ENCODE measurements at places on chromosomes 1 and 21.

GRCh38 chr1:233439721-233440120, 112.2 kb downstream of the MAP3K21 start:
- no peak for DNase-seq

GRCh38 chr1:29544406-29544805, 308.1 kb downstream of the PTPRU start:
- no peak for DNase-seq

- DNase-seq, result no peak
Observed at GRCh38 chr1:212219679-212220463, 65.3 kb upstream of the PPP2R5A start.

- no peak for DNase-seq
Observed at GRCh38 chr1:200965111-200965805, 58.3 kb downstream of the KIF21B start.

GRCh38 chr1:172821609-172822274, 162.8 kb downstream of the FASLG start:
- peak; percentile 84 for DNase-seq

DNA sequence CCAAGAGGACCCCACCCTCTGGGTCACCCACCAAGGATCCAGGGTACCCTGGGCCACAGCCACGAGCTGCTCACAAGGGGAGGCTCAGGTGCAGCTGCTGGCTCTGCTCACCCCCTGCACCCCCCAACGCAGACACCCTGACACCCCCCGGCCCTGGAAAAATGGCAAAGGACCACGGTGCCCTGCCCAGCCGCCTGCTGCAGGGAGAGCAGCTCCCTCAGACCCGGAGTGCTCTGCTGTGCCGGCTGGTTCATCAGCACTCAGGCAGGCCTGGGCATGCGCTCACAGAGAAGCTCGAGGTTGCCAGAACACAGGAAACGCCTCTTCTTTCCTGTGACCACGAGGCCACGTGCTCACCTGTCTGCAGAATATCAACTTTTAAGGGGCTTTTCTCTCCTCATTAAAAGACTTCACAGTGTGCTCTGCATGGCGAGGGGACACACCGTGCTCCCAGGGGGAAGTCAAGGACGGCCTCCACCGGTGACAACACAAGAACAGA, 4.3 kb upstream of the C1QTNF12 start:
- no peak for DNase-seq

DNA sequence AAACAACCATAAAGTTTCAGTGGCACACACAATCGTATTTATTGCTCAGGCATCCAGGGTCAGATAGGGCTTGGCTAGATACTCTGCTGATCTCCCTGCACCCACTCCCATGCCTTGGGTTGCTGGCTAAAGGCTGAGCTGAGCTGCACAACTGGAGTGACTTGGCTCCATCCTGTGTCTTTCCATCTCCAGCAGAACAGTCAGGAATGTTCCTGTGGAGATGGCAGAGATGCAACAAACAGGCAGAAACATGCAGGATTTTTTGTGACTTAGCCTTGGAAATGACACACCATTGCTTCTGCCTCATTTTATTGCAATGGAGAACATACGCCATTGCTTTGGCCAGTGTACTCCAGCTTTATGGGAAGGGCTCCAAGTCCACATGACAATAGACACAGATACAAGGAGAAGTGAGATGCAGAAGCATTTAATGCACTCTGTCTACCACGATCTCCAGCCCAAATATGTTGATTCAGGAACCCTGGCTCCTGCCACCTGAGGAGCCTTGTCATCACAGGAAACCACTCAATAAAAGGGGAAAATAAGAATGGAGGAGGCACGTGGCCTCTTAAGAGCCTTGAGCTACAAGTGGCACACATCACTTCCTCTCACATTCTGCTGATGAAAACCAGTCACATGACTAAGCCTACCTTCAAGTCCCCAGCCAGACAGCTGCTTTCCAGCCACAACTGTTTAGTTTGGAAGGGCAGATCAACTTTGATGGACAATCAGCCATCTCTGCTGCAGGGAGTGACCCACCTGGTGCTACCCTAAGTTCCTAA, 10.1 kb upstream of the GUCA2B start:
- peak; percentile 18 for DNase-seq

DNA sequence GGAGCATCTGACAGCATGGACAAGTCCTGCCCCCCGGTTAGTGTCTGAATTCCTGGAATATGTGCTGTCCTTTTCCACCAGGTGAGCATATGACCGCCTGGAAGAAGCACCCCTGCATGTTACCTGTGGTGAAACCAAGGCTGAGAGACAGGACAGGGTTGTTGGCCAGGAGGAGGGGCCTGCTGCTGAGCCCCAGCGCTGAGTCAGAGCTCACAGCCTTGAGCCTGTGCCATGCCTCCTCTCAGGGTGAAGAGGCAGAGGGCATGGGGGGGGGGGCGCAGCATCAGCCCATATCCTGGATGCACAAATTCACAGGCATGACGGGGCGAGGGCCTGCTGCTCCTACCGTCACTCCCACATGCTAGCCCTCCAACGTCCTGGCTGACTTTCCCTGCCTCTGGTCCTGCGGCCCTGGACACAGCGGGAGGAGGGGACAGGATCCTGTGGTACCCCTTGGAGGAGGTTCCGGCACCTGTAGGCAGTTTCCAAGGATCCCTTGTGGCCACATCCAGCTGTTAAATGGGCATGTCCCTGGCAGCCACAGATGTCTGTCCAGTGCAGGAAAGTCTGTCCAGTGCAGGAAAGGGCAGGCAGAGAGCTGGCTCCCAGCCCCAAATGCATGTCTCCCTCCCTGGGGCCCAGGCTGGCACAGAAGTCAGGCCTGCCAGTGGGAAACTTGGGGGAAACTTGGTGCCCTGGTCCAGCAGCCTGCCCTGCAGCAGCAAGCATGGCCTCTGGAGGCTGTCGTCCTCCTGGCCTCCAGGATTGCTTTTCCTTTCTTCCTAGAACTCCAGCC, 23.9 kb downstream of the TTC34 start:
- DNase-seq, result no peak

GRCh38 chr1:220137019-220137786, 43.3 kb downstream of the IARS2 start:
- DNase-seq, result peak; percentile 23

- DNase-seq, result no peak
Observed at GRCh38 chr1:20849100-20849499, 62.0 kb upstream of the HP1BP3 start.

DNA sequence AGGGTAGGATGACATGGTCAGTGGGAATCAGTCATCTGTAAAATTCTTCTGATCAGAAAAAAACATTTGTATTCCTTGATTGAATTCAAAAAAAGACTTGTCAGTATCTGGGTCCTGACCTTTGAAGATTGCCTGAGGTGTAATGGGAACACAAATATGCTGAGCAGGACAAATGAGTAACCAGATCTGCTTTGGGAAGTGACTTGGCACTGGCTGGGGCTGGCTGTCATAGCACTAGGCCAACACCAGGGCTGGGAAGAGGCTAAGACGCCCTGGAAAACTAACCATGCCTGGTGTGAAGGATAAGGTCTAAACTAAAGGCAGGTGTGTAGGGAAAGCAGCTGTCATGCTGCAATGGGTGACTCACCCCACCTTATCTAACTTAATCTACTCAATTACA, 452.9 kb upstream of the BEND5 start:
- DNase-seq, result no peak

GRCh38 chr21:45957981-45958600, 23.5 kb upstream of the COL6A1 start:
- no peak for DNase-seq

- DNase-seq, result no peak
Observed at GRCh38 chr1:215345766-215346165, 221.3 kb upstream of the KCTD3 start.

- DNase-seq, result no peak
Observed at GRCh38 chr1:112110031-112110430, 120.6 kb upstream of the KCND3 start.

- DNase-seq, result peak; percentile 50
Observed at GRCh38 chr1:148353461-148354283, 129.4 kb downstream of the PPIAL4G start.

DNA sequence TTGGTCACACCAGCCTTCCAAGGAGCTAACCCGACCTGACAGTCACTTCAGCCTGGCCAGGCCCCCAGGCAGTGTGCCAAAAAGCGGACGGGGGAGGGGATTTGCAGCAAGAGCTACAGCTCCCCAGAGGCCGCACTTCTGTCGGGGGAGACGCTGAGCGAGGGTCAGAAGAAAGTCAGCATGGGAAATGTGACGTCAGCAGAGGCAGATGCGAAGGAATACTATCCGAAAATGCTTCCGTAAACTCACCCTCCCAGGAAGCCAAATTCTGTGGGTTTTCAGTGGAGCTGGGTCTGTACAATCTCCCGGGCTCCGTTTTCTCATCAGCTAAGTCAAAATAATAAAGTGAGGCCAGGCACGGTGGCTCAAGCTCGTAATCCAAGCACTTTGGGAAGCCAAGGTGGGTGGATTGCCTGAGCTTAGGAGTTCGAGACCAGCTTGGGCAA, 28.5 kb upstream of the ECE1 start:
- DNase-seq, result no peak

DNA sequence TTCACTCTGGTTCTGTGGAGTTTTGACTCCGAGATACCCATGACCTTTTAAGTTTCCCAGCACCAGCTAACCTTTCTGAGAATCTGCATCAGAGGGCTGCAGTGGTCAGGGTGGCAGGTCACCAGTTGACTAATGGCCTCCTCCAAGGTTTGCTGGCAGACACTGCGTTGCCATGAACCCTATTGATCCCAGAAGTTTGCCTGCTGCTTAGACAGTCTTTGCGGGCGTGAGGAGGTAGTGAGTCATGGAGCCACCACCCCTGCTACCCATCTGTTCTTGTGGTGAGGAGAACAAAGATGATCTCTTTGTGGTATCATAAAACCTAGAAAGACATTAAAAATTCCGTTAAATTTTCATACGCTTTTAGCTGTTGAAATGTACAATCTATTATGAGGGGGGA, 180.4 kb downstream of the FGGY start:
- no peak for DNase-seq

GRCh38 chr1:69491416-69491815, 76.3 kb upstream of the LRRC7 start:
- DNase-seq, result no peak

- DNase-seq, result no peak
Observed at GRCh38 chr1:63784083-63784482, 10.3 kb downstream of the ROR1 start.

GRCh38 chr1:205147191-205147835, 25.5 kb upstream of the RBBP5 start:
- no peak for DNase-seq

GRCh38 chr1:68409426-68409825, 40.3 kb downstream of the RPE65 start:
- no peak for DNase-seq

GRCh38 chr1:162873671-162874666, 13.0 kb upstream of the CCDC190 start:
- no peak for DNase-seq

- peak; percentile 46 for DNase-seq
Observed at GRCh38 chr1:2044510-2045319, 5.5 kb upstream of the PRKCZ start.

GRCh38 chr1:202221911-202222909, 28.6 kb downstream of the LGR6 start:
- DNase-seq, result no peak

- no peak for DNase-seq
Observed at GRCh38 chr1:9758559-9759121, 65.1 kb downstream of the CLSTN1 start.

DNA sequence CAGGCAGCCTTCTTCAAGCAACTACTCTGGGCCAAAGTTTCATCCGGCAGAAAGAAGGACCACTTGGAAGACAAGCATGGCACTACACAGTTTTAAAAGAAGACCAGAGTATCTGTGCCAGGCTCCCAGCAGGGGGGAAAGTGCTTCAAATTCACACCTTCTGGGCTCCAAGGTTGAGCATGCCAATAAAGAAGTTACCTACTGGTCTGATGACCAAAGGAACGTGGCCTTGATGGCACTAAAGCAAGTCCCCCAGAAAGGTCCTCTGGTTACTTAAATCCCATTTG, 73.5 kb downstream of the CD46 start:
- DNase-seq, result no peak

GRCh38 chr1:213057264-213058059, 6.4 kb downstream of the RPS6KC1 start:
- DNase-seq, result no peak

- DNase-seq, result peak; percentile 81
Observed at GRCh38 chr1:230972855-230973271, 5.8 kb downstream of the TTC13 start.

GRCh38 chr1:119778886-119779560, 10.3 kb upstream of the HMGCS2 start:
- no peak for DNase-seq

DNA sequence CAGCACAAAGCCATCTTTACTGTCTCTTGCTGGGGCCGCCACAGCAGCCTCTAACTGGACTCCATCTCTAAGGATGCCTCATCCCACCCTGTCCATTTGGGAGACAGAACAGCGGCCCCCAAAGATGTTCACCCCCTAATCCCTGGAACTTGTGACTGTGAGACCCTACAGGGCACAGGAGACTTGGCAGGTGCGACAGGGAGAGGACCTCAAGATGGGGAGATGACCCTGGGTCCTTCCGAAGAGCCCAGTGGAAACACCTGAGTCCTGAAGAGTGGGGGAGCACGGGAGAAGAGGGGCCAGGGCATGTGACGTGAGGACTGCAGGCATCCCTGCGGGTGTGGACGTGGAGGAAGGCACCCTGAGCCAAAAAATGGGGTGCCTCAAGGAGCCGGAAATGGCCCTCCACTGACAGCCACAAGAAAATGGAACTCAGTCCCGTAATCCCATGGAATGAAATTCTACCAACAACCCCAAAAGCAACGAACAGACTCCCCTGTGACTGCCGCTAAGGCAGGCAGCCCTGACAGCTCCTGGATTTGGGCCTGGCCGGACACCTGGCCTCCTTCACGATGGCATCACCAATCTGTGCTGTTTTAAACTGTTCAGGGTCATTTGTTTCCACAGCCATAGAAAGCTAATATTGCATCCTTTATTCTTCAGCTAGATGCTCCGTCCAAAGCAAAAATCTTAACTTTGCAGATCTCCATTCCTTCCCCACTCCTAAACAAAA, 34.0 kb downstream of the C2CD2 start:
- no peak for DNase-seq

Data from inflammatory macrophage treated with lipopolysaccharide for 4 hours (primary cell).